Neural crest cell (in vitro differentiated cells): ENCODE measurements at places on chromosomes 5 and 9. TPM values are rescaled to one million over a fixed set of nuclear protein-coding genes. Genes with fewer than 3 reads are reported as not detected.

MEF2C gene
- total RNA-seq, result 46.0 and 56.2 TPM in 2 replicates

KIF20A gene
- 76.9 and 77.6 TPM in 2 replicates for total RNA-seq

KCNT1 gene
- 0.14 TPM in 1 of 2 replicates, not detected in the other for total RNA-seq

NME5 gene
- total RNA-seq, result 6.3 and 8.4 TPM in 2 replicates

DMRTA1 gene
- total RNA-seq, result 2.4 and 2.7 TPM in 2 replicates

SLCO6A1 gene
- total RNA-seq, result 3.9 and 4.4 TPM in 2 replicates

LCP2 gene
- total RNA-seq, result not detected in 2 replicates

GBGT1 gene
- 12.9 and 13.8 TPM in 2 replicates for total RNA-seq
